ENCODE measurements at places on chromosomes 2 and 18. TPM values are rescaled to one million over a fixed set of nuclear protein-coding genes. Genes with fewer than 3 reads are reported as not detected.

DNA sequence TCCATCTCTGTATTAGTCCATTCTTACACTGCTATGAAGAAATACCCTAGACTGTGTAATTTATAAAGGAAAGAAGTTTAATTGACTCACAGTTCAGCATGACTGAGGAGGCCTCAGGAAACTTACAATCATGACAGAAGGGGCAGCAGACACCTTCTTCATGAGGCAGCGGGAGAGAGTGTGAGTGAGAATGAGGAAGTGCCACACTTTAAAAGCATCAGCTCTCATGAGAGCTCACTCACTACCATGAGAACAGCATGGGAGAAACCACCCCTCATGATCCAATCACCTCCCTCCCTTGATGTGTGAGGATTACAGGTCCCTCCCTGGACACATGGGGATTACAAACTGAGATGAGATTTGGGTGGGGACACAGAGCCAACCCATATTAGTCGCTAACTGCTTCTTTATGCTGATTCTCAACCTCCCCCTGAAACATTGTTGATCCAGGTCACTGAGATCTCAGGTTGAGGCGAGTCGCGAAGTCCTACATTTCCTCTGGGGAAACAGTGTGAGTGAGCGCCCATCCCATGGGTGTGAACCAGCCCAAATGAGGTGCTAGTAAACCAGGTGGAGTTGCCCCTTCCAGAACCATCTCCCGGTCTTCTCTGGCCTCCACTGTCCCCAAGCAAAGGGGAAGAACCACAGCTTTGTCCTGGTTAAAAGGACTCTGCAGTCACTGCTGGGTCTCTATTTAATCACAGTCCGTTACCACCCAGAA is 123.8 kb downstream of the CAPN13 start:
- no peak for DNase-seq

GRCh38 chr2:215507136-215507535 is 71.3 kb upstream of the FN1 start:
- no peak for DNase-seq

DNA sequence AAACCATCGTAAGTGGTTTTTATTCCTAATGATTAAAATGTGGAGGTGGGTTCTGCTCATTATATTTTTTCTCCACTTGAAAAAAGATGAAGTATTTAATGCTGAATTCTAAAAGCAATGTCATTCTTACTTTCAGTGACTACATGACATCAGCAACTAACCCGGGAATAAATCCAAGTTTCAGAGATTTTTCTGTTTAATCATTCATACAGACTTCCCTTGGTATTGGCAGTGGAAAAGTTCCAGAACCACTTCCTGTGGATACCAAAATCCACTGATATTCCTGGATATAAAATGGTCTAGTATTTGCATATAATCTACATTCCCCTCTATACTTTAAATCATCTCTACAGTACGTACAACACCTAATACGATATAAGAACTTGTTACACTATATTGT is 128.6 kb downstream of the ZNF532 start:
- DNase-seq, result no peak

DNA sequence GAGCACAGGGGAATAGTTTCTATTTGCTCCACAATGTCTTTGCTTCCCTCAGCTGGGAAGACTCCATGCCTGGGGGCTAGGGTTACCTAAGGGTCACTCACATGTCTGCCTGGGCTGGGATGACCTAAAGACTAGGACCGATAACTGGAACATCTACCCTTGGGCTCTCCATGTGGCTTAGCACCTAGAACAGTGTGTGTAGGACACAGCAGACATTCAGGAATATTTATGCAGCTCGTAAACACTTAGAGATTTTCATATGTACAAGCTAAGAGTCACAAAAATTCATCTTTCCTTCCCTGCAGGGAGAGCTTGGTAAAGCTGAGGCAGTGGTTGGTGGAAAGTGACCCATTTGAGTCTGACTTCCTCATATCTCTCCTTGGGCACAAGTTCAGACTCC is 55.8 kb downstream of the FBLN7 start:
- no peak for DNase-seq

DNA sequence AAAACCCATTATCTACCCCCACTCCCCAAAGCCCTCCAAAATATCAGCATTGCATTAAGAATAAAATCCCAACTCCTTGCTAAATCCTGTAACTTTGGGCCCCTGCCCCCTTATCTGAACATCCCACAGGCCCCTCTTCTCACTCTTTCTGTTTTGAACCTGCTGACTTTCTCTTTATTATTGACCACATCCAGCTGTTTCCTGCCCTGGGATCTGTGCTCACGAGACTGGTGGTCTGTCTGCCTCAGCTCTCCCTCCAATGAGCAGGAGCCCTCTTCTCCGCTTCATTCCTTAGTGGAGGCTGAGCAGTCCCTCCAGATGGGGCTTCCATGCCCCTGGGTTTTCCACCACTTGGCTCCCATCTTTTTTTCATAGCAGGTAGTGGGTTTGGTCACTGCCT is 116.9 kb downstream of the ACKR3 start:
- DNase-seq, result no peak

GRCh38 chr18:76376668-76377358 is 118.2 kb downstream of the ZNF516 start:
- DNase-seq, result no peak

DNA sequence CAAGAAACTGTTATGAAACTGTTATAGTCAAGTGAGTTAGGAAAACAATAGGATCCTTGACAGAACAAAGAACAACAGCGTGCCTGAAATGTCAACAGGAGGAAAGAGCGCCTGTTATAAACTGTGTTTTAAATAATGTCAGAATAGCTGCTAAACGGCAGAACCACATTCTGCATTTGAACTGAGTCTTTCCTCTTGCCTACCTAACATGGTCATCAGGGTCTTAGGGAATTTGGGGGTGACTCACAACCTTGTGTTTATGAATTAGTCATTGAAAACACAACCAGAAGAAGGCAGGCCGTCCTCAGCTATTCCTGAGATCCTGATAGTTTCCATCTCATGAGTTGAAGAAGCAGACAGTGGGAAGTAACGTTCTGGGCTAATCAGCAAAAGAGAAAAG is 222.0 kb upstream of the FN1 start:
- DNase-seq, result no peak

DNA sequence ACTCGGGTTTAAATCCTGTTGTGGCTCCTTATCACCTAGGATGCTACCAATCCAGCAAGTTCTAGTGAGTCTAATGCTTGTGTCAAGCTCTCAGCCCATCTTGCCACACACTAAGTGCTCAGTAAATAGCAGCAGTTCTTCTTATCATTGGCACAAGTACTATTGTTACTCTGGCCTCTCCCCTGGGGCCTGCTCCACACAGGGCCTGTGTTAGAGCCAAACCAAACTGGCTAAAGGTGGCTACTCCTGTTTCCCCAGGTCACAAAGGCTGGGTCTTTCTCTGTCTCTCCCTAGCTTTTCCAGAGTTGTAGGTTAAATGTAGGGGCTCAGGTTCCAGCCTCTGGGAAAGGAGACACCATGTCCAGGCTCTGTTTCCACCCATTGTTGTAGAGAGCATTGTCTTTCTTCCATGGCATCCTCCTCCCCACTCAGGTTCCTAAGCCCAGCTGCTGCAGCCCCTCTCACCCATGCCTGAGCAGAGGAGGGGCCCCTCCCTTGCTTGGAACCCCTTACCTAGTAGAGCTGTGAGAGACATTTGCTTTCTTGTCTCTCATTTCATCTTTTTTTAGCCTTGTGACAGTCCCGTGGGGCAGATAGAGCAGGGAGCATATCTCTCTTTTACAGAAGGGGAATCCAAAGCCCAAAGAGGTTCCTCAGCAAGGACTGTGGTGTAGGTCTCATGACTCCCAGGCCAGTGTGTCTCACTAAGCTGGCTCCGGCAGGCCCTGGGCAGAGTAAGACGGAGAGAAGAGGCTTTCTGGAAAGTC is 56.4 kb upstream of the OTOF start:
- no peak for DNase-seq

- no peak for DNase-seq
Measured at GRCh38 chr2:47043891-47044239, 111.2 kb downstream of the STPG4 start.

- peak; percentile 31 for DNase-seq
Measured at GRCh38 chr18:31101183-31102024, 817 bp downstream of the DSC2 start.

- no peak for DNase-seq
Measured at GRCh38 chr2:181784556-181784955, 104.2 kb upstream of the NEUROD1 start.

TEKT4 gene
- total RNA-seq, result 0.31 TPM

SP100 gene
- 4.8 TPM for total RNA-seq

ITPRIPL1 gene
- 7.5 TPM for total RNA-seq

IL1F10 gene
- total RNA-seq, result not detected

ACP1 gene
- 101 TPM for total RNA-seq

DSG2 gene
- total RNA-seq, result 3.3 TPM

Data from occipital lobe (tissue), 3 donors.